Erythroblast (primary cell): ENCODE measurements at places on chromosomes 12 and 14.
A peak's percentile ranks its signal among the peaks of the same experiment; 100 is the strongest.

DNA sequence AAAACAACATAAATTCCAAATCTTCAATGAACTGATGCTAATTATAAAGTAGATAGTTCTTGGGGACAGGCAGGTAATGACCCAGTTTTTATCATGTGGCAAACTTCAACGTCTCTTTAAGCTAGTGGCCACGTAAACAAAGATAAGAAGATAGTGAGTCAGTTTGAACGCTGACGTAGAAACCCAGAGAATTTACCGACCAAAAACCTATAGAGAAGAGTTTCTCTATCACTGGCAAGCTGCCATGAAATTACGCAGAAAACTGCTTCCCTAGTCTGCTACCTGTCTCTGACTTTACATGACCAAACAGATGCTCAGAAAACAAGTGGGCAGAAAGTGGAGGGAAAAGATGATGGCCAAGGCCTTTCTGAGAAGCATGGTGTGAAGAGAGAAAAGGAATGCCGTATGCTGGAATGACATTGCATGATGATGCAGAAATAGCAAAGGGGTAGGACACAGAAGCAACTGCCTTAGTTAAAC lies 136.3 kb downstream of the ITPR2 start:
- DNase-seq: peak; percentile 15

- peak; percentile 9 for DNase-seq
These were observed 18.3 kb downstream of the SLC38A2 start for GRCh38 chr12:46354111-46354801.

- no peak for DNase-seq
These were observed 5.4 kb downstream of the IFFO1 start for GRCh38 chr12:6550294-6551062.

DNA sequence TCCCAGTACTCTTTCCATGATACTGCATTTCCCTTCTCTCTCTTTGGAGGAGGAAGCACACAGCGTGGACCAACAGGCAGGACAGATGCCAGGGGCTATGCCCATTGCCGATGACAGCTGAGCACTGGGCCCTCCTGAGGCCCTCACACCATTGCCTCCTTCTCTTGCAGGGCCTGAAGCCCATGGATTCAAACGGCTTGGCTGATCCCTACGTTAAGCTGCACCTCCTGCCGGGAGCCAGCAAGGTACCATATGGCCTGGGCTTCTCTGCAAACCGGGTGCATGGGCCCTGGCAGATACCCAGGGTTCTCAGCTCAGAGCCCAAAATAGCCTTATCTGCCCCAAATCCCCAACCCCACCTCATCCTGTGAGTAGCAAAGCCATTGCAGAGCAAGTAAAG lies 25.2 kb upstream of the OAS1 start:
- no peak for DNase-seq

DNA sequence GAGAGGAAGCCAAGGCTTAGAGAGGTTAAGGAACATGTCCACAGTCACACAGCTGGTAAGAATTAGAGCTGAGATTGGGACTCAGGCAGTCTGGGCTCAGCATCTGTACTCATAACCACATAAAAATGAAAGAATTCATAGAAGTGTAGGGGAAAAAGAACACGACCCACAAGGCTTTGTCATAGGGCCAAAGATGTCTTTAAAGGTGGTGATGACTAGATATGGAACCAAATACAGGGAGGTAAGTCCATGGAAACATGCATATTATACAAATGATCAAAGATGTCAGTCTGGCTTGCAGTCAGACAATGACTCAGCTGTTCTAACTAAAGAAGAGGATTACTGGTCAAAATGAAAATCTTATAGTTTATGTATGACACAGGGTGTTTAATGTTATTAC lies 7.2 kb upstream of the SSPN start:
- DNase-seq: no peak

DNA sequence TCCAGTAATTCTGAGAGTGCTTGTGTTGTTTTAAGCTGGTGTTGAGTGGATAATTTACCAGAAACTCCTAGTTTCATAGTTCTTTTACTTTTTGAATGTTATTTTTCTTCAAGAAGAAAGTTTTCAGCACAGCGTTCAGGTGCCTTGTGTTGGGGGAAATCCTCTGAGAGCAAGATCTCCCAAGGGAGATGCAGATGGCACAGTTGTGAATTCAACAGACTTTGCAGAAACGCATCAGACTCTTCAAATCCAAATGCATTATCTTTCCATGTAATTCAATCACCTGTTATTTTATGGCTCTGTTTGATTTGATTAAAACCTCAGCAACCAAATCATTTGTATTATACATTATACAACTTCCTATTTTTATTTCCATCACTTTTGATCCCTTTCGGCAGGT lies 439.9 kb downstream of the EGLN3 start:
- no peak for DNase-seq

- no peak for DNase-seq
These were observed 141.6 kb downstream of the GPHN start for GRCh38 chr14:66649498-66649897.

DNA sequence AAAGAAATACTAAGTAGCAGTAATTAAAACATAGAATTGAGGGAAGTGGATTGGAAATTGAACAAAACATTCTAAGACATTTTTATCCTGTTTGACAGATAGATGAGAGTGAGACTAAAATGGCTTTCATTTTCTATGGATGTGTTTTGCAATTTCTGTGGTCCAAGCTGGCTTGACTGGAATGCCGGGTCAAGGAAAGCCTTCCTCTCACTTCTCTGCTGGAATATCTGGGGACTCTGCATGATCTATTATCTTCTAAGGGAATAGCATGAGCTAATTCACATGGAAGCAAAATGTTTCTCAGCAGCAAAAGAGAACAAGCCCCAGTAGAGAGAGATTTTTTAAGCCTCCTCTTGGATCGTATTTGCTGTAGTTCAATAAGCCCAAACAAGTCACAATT lies 407.9 kb upstream of the ATXN7L3B start:
- no peak for DNase-seq

- DNase-seq: no peak
These were observed 22.1 kb downstream of the ACVR1B start for GRCh38 chr12:51973560-51973959.

DNA sequence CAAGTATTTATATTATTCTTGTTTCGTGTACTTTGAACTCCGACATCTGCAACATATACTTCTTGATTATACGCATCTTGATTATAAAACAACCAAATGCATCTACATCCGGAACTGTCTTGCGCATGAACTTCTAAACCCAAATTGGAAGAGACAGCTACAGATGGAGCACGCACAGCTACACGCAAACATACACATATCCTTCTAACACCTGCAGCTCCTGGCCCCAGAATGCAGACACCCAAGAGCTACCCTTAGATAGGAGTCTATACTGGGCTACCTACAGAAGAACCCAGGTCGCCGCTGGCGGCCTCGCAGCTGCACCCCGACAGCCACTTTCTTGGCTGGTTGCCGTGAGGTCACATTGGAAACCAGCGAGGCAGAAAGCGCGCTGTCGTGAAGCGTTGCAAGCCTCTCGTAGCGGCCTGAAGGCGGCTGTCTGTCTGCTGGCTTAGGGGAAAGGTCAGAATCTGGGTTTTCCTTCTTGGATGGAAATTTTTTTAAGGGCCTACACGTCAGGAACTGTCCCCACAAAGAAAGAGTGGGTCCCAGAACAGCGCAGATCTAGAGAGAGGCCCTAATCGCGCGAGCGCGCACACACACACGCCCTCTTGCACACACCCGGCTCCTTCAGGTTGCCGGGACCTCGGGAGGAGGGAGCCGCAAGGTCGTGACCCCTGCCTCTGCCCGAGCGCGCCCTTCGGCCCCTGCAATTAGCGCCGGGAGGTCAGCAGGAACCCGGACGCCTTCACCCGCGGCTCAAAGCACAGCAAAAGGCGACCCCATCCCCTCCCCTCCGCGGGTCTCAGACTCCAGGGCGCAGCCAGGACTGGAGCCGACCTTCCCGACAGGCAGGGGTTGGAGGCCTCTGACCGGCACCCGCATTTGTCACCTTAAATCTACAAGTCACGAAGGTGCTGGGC lies 17.0 kb downstream of the TBX3 start:
- no peak for DNase-seq

DNA sequence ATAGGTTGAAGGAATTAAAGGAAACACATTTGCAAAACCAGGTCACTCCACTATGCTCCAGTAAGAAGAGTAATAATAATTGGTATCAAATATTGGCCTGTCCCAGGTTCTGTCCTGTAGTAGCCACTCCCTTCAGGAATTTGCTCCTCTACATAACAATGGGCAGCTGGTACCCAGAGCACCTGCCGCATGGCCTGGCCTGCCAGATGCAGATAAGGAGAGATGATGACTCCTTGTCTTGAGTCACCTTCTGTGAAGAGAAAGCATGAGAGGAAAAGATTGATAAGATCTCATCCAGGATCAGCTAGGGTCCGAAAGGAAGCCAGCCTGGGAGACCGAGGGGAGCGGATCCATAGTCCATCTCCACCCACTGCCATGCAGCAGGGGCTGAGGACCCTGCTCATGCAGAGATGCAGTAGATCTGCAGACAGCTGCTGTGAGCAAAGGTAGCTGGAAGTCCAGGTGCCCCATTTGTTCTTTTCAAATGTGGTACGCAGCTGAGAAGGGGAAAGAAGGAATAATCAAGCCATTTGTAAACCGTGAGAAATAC lies 24.3 kb downstream of the VCPKMT start:
- DNase-seq: no peak

- DNase-seq: no peak
These were observed 528.2 kb downstream of the MED13L start for GRCh38 chr12:115749071-115749841.

GRCh38 chr12:26109343-26109881 lies 15.4 kb downstream of the BHLHE41 start:
- DNase-seq: no peak

GRCh38 chr12:94963649-94964048 lies 39.8 kb downstream of the NDUFA12 start:
- DNase-seq: no peak

DNA sequence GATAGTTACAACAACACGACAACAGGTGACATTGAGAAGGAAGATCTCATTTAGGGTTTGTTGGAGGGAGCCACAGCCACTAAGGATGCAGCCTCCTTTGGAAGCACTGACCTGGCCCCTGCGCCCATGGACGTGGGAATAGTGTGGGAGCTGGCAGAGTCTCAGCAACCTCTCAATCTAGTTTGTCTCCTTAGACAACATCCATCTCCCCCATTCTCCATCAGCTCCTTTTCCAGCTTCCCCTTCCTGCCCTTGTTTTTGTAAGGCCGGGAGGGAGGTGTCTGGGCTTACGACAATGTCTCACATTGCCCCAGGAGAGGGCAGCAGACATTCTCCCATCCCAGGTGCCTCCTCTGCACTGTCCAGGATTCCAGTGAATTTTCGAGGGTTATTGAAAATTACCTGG lies 170.2 kb upstream of the PZP start:
- DNase-seq: peak; percentile 13

- no peak for DNase-seq
These were observed 358.9 kb downstream of the PAWR start for GRCh38 chr12:79331870-79332269.

- no peak for DNase-seq
These were observed 5.7 kb upstream of the HOXC13 start for GRCh38 chr12:53932915-53933314.

DNA sequence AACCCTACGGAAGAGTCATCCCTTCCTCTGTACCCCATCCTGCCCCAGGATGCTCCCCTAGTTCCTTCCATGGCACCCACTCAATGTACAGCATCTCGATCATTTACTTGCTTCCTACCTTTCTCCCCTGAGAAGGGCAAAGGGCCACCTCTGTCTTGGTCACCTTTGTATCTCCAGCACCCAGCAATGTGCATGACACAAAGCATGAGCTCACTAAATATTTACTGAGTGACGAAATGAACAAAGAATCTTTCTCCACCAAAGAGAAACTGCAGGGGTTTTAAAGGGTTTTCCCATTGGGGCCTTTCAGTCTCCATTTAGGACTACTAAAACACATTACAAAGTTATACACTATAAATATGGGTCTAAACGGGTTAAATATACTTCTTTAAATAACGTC lies 30.6 kb downstream of the ATG14 start:
- no peak for DNase-seq

GRCh38 chr12:21526053-21526452 lies at the start of gene SPX:
TSS of gene SPX (plus strand) at chr12:21526296. CDS start at chr12:21526473, 177 bp downstream.
- DNase-seq: no peak

GRCh38 chr14:94769391-94770250 lies at the start of gene GSC:
TSS of gene GSC (minus strand) at chr14:94770113. CDS start at chr14:94770015, 98 bp downstream.
- DNase-seq: no peak

- peak; percentile 28 for DNase-seq
These were observed 52.8 kb downstream of the ATP2B1 start for GRCh38 chr12:89655841-89656240.

DNA sequence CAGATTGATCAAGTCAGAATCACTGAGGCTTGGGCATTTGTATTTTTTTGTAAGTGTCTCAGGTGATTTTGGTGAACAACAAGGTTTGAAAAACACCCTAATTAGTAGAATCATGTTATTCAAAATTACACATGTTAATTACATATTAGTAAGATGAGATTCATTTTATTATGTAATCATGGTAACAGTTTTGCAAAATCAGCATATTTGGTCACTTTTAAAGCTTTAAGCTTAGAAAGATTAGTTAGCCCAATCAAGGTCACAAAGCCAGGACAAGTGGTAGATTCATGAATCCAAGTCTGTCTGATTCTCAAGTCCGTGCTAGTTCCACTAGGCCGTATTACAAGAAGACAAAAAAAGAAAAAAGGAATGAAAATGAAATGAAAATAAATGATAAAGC lies 218.4 kb upstream of the FAR2 start:
- DNase-seq: no peak

DNA sequence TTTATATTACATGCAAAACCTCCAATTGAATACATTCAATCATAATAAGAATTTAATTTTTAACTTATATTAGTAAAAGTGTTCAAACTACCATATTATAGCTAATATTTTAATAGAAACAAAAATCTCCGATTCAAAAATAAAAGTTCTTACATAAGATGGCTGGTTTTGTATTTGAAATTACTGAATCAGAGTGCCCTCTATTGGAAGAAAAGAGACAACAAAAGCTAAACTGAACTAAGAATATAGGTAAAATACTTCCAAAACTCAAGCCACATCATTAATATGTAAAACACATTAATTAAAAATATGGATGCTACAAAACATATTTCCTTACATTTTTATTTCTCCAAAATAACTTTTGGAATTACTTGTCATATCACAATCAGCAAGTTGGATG lies 120.3 kb downstream of the GARIN6 start:
- peak; percentile 3 for DNase-seq

DNA sequence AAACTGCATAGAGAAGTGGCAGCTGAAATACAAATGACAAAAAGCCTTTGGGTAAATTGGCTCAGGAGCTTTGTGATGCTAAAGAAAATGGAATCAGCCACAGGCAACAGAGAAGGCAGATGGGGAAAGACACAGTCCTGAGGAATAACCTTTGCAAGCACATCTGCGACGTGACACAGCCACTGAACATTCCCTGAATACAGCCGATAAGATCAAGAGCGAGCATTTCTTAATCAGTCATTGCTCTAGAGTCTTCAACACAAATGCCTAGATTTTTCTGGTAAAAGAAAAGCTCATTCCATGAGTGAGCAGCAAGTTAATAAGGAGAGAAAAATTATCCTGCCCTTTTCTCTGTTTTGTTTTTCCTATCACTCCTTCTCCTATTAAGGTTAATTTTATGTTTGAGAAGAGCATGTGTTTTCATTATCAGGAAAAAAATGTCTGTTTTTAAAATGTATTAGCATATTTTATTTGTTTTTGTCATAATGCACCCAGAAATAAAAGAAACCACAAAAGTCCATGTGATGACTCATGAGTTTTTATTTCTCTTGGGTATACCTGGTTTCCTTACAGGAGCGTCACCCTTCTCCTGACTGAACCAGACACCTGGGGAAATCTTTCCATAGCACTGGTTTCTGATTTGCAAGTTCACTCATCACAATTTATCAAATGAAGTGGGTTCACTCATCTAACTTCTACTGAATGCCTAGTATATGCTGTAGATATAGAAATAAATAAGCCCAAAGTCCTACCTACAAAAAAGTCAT lies 45.4 kb upstream of the PCED1B start:
- DNase-seq: no peak

GRCh38 chr14:94030571-94030970 lies 4.4 kb downstream of the OTUB2 start:
- DNase-seq: no peak
